ENCODE measurements at places on chromosomes 3 and 15.
A peak's percentile ranks its signal among the peaks of the same experiment; 100 is the strongest.

DNA sequence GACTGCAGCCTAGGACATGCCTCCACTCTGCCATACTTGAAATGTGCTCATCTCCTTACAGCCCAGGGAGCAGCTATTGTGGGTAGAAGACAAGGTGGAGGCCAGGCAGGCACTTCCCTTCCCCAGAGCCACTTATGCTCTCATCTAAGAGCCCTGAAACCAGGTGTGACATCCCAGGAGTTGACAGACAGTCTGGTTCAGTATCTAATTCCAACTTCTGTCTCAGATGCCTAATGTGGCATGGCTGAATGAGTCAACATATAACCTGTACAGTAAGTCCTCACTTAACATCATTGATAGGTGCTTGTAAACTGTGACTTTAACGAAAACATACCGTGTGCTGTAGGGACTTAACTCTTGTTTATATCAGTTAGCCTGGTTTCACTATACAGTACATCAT, 1.2 kb upstream of the CAPN3 start:
- peak; percentile 66 for DNase-seq

GRCh38 chr3:190044142-190044541, 76.6 kb downstream of the P3H2 start:
- DNase-seq, result no peak

- no peak for DNase-seq
Observed at GRCh38 chr3:73536952-73537351, 87.8 kb downstream of the PDZRN3 start.

- DNase-seq, result no peak
Observed at GRCh38 chr3:155018621-155019330, 61.3 kb upstream of the MME start.

DNA sequence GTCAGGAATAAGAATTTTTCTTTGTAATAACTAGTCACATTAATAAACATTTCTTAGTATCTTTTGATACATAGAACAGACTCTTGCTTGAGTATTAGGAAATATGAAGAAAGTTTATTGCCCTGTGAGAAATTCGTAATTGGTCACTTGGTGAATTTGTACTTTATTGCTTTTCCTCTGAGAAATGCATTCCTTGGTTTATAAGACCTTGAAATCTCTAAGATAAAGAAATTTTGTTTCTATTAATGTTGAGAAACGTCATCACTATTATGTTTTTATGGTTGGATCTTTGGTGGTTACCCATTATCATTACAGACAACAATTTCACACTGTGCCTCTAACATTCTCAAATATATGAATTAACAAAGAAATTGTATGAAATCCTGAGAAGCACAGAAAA, 652.0 kb upstream of the NECTIN3 start:
- no peak for DNase-seq

GRCh38 chr3:45227071-45227820, 1.2 kb upstream of the TMEM158 start:
- no peak for DNase-seq

DNA sequence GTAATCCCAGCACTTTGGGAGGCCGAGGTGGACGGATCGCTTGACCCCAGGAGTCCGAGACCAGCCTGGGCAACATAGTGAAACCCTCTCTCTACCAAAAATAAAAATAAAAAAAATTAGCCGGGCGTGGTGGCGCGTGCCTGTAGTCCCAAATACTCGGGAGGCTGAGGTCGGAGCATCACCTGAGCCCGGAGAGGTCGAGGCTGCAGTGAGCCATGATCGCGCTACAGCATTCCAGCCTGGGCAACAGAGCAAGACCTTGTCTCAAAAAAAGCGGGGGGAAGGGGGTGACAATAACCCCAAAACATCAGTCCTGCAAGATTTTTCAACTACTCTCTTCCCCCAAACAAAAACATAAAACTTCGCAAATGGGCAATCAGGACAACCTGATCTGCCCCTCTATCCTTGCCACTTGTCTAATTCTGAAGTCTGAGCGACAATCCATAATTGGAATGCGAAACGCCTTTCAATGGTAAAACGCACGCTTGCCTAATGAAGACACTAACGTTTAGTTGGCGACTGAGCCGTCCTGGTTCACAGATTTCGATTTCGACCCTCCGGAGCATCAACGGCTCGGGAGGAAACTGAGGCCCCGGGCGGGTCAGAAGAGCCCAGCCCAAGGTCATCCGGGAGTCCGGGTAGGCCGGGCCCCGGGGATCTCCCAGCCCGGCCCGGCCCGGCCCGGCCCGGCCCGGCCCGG, 868 bp downstream of the BTBD1 start:
- DNase-seq, result no peak

GRCh38 chr3:168624892-168625448, 529.2 kb upstream of the GOLIM4 start:
- DNase-seq, result no peak

DNA sequence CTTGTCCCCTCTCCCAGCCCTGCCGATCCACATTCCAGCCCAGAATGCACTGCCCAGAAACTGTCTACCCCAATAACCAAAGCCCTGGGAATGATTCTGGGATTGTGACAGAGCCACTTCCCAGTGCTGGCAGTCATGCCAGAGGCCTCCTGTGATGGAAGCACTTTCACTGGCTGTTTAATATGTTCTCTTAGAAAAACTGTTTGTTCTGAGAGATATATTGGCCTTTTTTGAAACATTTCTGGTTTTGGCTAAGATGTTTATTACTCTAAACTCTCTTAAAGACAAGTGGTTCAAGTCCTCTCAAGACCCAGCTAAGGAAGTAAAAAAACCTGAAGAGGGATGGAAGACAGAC, 74.0 kb upstream of the HACD2 start:
- no peak for DNase-seq

DNA sequence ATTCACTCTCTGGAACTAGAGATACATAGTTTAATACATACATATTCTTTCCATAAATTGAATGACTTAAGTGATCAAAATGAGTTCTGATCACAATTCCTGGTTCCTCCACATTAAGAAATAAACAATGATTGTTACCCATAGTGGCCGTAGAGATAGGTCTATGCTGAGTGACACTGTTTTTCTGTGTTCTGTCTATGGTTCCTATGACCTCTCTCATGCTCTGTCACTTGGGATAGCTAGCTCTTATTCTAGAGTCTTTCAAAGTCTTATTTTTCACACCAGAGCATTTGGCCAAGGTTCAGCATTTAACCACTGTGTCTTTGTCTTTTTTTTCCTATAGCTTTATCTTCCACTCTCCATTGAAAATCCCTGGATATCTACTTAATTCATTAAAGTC, 132.4 kb downstream of the GOLGA6L6 start:
- no peak for DNase-seq

DNA sequence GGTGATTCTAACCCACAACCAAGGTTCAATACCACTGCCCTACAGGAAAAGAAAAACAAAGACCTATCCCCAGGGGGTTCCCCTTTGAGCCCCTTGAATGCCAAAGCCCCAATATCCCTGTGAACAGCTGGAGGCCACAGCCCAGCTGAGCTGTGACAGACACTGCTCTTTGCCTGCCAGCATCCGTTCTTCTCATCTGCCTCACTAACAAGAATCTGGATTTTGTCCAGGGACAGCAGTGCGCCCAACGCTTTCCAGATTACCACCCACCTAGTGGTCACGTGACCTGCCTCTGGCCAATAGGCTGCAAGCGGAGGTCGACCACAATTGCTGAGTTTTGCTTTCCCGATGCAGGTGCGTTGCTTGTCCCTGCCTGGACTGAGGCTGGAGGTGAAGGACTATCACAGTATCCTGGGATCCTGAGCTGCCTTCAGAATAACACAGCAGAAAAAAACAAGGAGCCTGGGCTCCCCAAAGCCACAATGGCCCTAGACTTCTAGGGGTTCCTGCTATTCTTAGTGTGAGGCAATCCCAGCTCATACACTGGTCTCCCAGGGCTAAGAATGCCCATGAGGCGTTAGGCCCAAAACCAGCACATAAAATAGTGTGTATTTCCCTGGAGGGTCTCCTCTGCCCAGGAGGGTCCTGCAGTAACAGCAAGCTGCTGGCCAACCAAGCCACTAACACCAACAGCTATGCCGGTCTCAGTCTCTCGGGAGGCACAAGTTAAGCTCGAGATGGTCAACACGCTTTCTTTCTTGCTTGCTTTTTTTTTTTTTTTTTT, 13.8 kb downstream of the BDH1 start:
- DNase-seq, result peak; percentile 57

- no peak for DNase-seq
Observed at GRCh38 chr3:125552401-125552800, 32.4 kb upstream of the SNX4 start.

All from NCI-H510A treated with DMSO at 0.1 percent for 48 hours (cell line).